ENCODE measurements at places on chromosomes 13 and 19.

DNA sequence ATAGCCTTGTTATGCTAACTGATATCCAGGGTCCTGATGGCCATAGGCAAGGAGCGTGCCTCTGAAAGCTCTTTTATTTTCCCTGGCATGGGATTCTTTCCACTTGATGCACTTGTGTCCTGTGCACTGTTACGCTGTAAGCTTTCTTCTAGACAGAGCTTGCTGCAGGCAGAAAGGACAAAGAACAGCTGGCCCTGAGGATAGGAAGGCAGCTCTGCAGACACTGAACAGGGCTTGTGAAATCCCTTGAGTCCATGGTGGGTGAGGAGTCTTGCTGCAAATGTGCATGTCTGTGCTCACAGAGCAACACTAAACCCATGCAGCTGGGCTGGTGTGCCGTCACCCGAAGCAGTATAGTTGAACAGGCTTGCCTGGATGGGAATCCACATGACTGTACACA lies 126.6 kb downstream of the AKAP11 start:
- no peak for DNase-seq

GRCh38 chr13:77918391-77919245 lies at the start of gene EDNRB:
EDNRB (minus strand) TSS chr13:77918831; CDS start chr13:77918573, 258 bp downstream.
- peak; percentile 23 for DNase-seq

GRCh38 chr13:26442541-26442940 lies 114.9 kb upstream of the WASF3 start:
- no peak for DNase-seq

DNA sequence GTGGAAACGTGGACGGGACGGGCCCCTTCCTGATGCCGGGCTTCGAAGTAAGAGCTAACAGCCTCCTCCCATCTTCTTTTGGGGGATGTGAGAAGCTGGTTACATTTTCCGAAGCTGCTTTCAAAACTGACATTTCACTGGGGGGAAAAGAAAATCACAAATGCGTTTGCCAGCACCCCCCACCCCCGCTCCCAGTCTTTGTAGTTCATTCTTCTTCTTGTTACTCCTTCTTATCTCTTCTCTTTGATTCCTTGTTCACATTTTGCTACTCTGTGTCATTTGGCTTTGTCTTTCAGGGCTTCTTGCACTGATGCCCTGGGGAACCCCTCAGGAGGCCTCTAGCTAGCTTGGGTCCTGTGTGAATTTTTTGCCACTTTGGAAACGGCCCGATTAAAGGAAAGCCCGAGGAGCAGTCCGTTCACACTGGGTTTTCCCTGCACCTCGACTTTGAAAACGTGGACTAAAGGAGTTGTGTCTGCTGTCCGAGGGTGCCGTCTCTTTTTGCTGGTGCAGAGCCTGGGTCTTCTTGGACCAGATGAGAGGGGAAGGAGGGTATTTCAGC lies 1.3 kb downstream of the CARM1 start:
- no peak for DNase-seq

GRCh38 chr13:33994826-33995502 lies 177.0 kb downstream of the RFC3 start:
- DNase-seq = no peak

GRCh38 chr13:102935896-102936321 lies 90.1 kb downstream of the ERCC5 start:
- DNase-seq = no peak

- no peak for DNase-seq
Measured at GRCh38 chr13:80189889-80190597, 150.9 kb downstream of the SPRY2 start.

DNA sequence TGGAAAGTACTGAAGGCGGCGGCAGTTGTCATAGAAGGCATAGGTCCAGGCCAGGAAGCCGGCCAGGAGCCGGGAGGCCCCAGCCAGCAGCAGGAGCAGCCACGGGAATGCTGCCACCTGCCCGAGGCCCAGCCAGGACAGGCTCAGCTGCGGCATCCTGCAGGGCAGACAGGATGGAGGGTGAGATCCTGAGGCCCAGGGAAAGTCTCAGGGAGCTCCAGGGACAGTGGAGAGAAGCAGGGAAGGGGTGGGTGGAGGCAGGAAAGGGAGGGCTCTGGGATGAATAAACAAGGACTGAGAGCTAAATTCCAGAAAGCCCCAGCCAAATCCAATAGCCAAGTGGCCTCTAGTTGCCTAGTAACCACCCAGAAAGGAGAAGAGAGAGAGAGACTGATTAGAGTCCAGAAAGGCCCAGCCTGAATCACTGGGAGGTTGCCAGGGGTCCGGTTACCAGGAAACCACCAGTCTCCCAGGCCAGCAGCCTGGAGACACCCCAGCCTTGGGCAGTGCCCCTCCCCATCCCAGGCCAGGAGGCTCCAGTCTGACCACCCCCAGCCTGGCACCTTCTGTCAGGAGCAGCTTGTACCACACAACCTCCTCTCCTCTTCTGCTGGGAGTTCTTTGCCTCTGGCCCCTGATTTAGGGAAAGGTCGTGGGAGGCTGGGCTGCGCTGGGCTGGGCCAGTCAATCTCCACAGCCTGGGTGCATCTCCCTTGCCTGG lies 7.5 kb upstream of the OR10H5 start:
- no peak for DNase-seq

- DNase-seq = no peak
Measured at GRCh38 chr13:70960841-70961443, 852.7 kb upstream of the KLHL1 start.

- no peak for DNase-seq
Measured at GRCh38 chr13:20109037-20109436, 51.8 kb downstream of the GJA3 start.

GRCh38 chr19:6433663-6434062 lies at the start of gene SLC25A41:
SLC25A41 (minus strand) TSS chr19:6433763; CDS start chr19:6433693, 70 bp downstream.
- DNase-seq = no peak

DNA sequence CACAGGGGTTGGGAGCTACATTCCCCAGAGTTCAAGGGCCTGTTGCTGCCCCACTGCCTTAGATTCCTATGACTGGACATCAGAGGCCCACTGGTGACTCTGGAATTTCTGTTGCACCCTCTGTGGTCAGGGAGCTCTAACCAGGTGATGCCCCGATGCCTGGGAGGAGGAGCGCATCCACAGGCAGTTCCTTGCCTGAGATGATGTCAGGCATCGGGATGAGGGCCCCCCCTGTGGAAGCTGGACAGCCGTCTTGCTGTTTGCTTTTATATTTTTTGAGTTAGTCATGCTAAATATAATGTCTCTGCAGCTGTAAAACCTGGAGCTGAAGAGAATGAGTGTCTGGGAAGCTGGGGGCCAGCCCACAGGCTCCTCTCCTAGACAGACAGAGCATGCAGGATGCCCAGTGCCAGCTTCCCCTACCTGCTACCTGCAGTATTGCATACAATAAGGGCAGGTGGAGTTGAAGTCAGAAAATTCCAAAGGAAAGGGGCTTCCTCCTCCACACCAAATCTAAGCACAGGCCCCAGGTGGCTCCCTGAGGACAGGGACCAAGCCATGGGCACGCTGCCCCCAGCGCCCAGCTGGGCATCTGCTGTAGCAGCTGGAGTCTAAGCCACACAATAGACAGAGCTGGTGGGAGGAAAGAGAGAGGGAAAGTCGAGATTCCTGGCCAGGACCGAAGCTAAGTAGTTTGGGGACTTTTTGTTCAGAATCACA lies 16.2 kb downstream of the COL4A2 start:
- DNase-seq = no peak

DNA sequence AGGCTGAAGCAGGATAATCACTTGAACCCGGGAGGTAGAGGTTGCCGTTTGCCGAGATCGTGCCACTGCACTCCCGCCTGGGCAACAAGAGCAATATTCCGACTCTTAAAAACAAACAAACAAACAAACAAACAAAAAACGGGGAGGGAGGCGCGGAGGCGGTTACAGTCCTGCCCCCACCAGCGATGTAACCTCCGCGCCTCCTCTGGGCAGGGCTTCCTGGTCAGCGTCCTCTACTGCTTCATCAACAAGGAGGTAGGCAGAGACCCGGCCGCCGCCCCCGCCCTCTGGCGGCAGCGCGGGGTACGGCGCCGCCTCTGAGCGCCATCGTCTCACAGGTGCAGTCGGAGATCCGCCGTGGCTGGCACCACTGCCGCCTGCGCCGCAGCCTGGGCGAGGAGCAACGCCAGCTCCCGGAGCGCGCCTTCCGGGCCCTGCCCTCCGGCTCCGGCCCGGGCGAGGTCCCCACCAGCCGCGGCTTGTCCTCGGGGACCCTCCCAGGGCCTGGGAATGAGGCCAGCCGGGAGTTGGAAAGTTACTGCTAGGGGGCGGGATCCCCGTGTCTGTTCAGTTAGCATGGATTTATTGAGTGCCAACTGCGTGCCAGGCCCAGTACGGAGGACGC lies 10.2 kb downstream of the SNRPD2 start:
- DNase-seq = peak; percentile 85

GRCh38 chr19:55426042-55426441 lies 17.1 kb downstream of the SHISA7 start:
- no peak for DNase-seq

DNA sequence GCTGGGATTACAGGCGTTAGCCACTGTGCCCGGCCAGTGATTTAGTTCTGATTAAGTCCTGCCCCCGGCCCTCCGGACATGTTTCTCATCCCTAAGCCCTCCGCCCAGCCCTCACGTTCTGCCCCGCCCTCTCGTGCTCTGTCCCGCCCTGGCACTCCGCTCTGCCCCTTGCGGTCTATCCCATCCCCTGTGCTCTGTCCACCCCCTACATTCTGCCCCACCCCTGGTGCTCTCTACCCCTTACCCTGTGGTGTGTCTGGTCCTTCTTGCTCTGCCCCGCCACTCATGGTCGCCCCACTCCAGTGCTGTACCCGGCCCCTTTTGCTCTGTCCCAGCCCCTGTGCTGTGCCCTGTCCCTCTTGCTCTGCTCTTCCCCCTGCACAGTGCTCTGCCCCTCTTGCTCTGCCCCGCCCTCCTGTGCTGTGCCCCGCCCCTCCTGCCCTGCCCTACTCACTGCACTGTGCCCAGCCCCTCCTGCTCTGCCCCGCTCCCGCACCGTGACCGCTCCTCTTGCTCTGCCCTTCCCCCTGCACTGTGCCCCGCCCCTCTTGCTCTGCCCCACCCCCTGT lies 3.0 kb downstream of the GTPBP3 start:
- no peak for DNase-seq

GRCh38 chr13:28406733-28407266 lies 88.1 kb downstream of the FLT1 start:
- DNase-seq = no peak

- no peak for DNase-seq
Measured at GRCh38 chr19:51064534-51065220, at the start of gene KLK13. KLK13 (minus strand) TSS chr19:51065092; CDS start chr19:51065067, 25 bp downstream.

GRCh38 chr19:55178781-55179599 lies 1.1 kb downstream of the SYT5 start:
- peak; percentile 94 for DNase-seq

DNA sequence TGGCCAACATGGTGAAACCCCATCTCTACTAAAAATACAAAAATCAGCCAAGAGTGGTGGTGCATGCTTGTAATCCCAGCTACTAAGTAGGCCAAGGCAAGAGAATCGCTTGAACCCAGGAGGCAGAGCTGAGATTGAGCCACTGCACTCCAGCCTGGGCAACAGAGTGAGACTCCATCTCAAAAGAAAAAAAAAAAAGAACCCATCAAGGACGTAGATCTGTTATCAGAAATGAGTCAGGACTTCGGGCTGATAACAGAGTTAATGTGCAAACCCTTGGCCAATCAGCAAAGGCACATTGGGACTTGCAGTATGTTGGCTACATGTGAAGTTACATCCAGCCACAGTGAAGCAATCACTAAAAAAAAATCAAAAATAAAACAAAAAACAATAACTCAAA lies 4.8 kb upstream of the LGALS7B start:
- no peak for DNase-seq

GRCh38 chr13:29957320-29957719 lies 106.9 kb upstream of the UBL3 start:
- no peak for DNase-seq

- peak; percentile 29 for DNase-seq
Measured at GRCh38 chr13:110138010-110138699, 168.8 kb downstream of the COL4A1 start.

- DNase-seq = no peak
Measured at GRCh38 chr19:16112778-16113177, 1.1 kb downstream of the RAB8A start.

GRCh38 chr13:59211606-59212005 lies 952.1 kb downstream of the DIAPH3 start:
- DNase-seq = no peak

DNA sequence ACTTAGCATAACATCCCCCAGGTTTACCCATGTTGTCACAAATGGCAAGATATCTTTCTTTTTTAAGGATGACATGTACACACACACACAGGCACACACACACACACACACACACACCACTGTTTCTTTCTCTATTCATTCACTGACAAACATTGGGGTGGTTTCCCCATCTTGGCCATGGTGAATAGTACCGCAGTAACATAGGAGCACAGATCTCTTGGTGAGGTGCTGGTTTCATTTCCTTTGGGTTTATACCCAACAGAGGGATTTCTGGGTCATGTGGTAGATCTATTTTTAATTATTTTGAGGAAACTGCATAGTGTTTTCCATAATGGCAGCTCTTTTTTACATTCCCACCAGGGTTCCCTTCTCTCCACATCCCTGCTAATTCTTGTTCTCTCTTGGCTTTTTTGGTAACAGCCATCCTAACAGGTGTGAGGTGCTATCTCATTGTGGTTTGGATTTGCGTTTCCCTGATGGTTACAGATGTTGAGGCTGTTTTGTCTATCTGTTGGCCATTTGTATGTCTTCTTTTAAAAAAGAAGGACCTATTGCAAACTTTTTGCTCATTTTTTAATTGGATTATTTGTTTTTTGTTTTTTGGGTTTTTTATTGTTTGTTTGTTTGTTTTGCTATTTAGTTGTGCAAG lies 251.7 kb upstream of the IRS2 start:
- no peak for DNase-seq

DNA sequence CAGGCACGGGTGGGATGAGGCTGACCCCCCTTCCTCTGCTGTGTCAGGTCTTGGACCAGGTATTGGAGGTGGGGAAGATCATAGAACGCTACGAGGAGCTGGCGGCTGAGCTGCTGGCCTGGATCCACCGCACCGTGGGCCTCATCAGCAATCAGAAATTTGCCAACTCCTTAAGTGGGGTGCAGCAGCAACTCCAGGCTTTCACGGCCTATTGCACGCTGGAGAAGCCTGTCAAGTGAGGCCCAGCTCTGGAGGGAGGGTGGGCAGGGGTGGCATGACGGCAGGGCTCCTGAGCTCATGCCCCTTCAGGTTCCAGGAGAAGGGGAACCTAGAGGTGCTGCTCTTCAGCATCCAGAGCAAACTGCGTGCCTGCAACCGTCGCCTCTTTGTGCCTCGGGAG lies 35.3 kb downstream of the SPTBN4 start:
- no peak for DNase-seq

GRCh38 chr13:85216576-85216975 lies 582.6 kb downstream of the SLITRK6 start:
- DNase-seq = no peak

Measured in GM12892 (cell line).